ENCODE measurements at places on chromosomes 11 and 22. TPM values are rescaled to one million over a fixed set of nuclear protein-coding genes. Genes with fewer than 3 reads are reported as not detected.

- peaks cover 8% of the 10 kb centered on the region for H3K36me3 ChIP-seq
- H3K27me3 ChIP-seq, result no peaks in the 10 kb centered on the region
- H3K4me1 ChIP-seq, result peaks cover 23% of the 10 kb centered on the region
- no peak for DNase-seq
- H3K4me3 ChIP-seq, result no peak overlapping the region
Measured at GRCh38 chr11:108204929-108205499, 17.4 kb downstream of the NPAT start.

- H3K27me3 ChIP-seq, result no peaks in the 10 kb centered on the region
- no peak overlapping the region for H3K27ac ChIP-seq
- H3K36me3 ChIP-seq, result no peaks in the 10 kb centered on the region
- DNase-seq, result no peak
- no peaks in the 10 kb centered on the region for H3K4me1 ChIP-seq
Measured at GRCh38 chr11:60761436-60762190, 4.9 kb downstream of the MS4A15 start.

GRCh38 chr22:42315392-42315756 lies 44.9 kb upstream of the TCF20 start:
- H3K27ac ChIP-seq, result no peak overlapping the region
- no peaks in the 10 kb centered on the region for H3K36me3 ChIP-seq
- H3K4me1 ChIP-seq, result peaks cover 46% of the 10 kb centered on the region
- H3K27me3 ChIP-seq, result no peaks in the 10 kb centered on the region
- DNase-seq, result no peak
- no peak overlapping the region for H3K4me3 ChIP-seq

GRCh38 chr11:79236541-79236971 lies 204.3 kb downstream of the TENM4 start:
- no peak for DNase-seq
- H3K36me3 ChIP-seq, result no peaks in the 10 kb centered on the region
- no peak overlapping the region for H3K4me3 ChIP-seq
- no peaks in the 10 kb centered on the region for H3K4me1 ChIP-seq

GRCh38 chr11:17298302-17298701 lies 21.8 kb downstream of the NUCB2 start:
- H3K27me3 ChIP-seq, result no peaks in the 10 kb centered on the region
- peaks cover 8% of the 10 kb centered on the region for H3K4me1 ChIP-seq
- H3K4me3 ChIP-seq, result no peak overlapping the region
- no peak for DNase-seq

- H3K36me3 ChIP-seq, result no peaks in the 10 kb centered on the region
- DNase-seq, result no peak
- no peak overlapping the region for H3K27ac ChIP-seq
Measured at GRCh38 chr22:35891442-35891841, 137.2 kb downstream of the RBFOX2 start.

- no peak overlapping the region for H3K4me3 ChIP-seq
- H3K4me1 ChIP-seq, result no peaks in the 10 kb centered on the region
- no peaks in the 10 kb centered on the region for H3K36me3 ChIP-seq
- H3K27ac ChIP-seq, result no peak overlapping the region
- peaks cover 3% of the 10 kb centered on the region for H3K27me3 ChIP-seq
- DNase-seq, result no peak
Measured at GRCh38 chr11:109241988-109242536, 179.9 kb upstream of the C11orf87 start.

DNA sequence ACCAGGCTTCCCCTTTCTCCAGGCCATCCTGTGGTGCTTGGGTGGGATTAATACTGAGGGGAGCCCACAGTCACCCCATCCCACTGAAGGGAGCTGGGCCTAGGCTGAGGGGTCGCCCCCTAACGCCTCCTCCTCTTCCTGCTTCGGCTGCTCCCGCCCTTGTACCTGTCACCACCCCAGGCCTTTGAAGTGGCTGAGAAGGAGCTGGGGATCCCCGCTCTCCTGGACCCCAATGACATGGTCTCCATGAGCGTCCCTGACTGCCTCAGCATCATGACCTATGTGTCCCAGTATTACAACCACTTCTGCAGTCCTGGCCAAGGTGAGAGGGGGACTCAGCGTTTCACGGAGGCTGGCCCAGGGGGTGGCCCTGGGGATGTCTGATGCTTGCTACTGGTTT lies 6.1 kb downstream of the MICALL1 start:
- peak overlapping the region; percentile 3 for H3K27ac ChIP-seq
- H3K4me1 ChIP-seq, result peaks cover 5% of the 10 kb centered on the region

- DNase-seq, result peak; percentile 40
- H3K27me3 ChIP-seq, result no peaks in the 10 kb centered on the region
- no peaks in the 10 kb centered on the region for H3K36me3 ChIP-seq
Measured at GRCh38 chr22:46612904-46613605, 7.1 kb upstream of the GRAMD4 start.

DNA sequence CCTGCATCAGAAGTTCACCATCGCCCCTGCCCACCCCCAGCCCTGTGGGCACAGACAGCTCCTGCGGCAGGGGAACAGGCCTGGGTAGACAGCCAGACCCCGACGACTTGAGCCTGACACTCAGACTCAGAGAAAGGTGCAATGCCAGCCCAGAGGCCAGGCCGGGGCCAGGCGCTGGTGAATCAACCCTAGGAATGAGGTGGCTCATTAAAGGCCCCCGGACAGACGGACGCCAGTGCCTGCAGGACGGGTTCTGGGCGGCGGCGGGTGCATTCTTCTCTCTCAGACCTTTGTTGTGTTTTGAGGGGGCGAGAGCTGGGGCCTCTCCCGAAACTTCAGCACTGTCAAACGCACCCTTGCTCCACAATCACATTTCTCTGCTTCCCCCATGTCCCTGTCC lies 5.6 kb downstream of the OVOL1 start:
- peaks cover 10% of the 10 kb centered on the region for H3K4me1 ChIP-seq
- no peak for DNase-seq
- H3K27me3 ChIP-seq, result peaks cover 10% of the 10 kb centered on the region
- no peak overlapping the region for H3K4me3 ChIP-seq

DNA sequence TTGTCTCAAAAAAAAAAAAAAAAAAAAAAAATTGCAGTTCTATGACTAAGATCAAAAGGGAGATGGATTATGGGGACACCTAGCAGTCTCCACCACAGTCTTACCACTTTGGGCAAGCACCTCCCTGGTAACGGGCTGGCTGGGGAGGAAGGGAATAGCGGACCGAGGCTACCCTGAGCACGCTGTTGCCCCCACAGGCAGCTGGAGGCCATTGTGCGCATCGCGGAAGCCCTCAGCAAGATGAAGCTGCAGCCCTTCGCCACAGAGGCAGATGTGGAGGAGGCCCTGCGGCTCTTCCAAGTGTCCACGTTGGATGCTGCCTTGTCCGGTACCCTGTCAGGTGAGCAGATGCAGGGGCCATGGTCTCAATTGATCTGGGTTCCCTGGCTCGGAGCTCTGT lies 21.2 kb downstream of the MCM5 start:
- peaks cover 93% of the 10 kb centered on the region for H3K36me3 ChIP-seq
- no peaks in the 10 kb centered on the region for H3K4me1 ChIP-seq
- no peak overlapping the region for H3K27ac ChIP-seq
- H3K4me3 ChIP-seq, result no peak overlapping the region
- H3K27me3 ChIP-seq, result no peaks in the 10 kb centered on the region

- H3K4me3 ChIP-seq, result no peak overlapping the region
- H3K27me3 ChIP-seq, result no peaks in the 10 kb centered on the region
- DNase-seq, result no peak
- no peak overlapping the region for H3K27ac ChIP-seq
- H3K36me3 ChIP-seq, result no peaks in the 10 kb centered on the region
Measured at GRCh38 chr11:27702811-27703210, 2.6 kb upstream of the BDNF start.

DNA sequence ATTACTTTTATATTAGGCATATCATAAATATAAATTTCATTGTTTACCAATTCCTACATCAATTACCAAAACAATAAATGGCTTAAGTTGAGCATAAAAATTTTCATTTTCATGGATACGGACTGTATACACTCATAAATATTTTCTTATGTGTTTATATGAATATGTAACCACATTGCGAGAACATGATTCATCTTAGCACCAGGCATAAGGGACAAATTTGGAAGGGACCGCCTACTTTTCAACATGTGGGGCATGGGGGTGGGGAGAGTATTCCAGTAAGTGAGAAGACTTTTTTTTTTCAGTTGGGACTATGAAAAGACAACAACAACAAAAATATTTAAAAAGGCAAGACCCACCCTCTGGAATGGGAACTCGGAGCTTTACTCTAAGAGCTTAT lies 296.1 kb downstream of the RAB38 start:
- H3K27ac ChIP-seq, result no peak overlapping the region
- no peaks in the 10 kb centered on the region for H3K4me1 ChIP-seq
- no peak overlapping the region for H3K4me3 ChIP-seq
- no peaks in the 10 kb centered on the region for H3K27me3 ChIP-seq
- no peaks in the 10 kb centered on the region for H3K36me3 ChIP-seq

DNA sequence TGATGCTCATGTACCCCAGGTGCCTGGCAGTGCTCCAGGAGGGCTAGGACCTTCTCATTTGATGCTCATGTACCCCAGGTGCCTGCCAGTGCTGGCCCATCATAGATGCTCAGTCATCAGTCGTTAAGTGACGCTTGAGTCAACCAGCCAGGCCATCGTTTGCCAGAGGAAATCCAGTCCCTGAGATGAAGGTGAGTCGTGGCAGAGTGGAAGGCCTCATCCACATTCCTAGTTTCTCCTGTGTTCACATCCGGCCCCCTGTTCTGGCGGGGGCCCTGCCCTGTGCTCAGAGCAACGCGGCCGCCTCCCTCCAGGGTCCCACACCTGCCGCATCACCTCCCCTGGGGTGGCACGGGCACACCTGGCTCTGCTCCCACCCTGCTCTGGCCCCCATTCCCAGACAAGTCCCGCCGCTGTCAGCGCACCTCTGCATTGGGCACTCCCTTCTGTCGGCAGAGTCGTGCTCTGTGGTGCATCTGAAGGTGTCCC lies 279.9 kb downstream of the BRD1 start:
- H3K4me1 ChIP-seq, result no peaks in the 10 kb centered on the region
- no peaks in the 10 kb centered on the region for H3K27me3 ChIP-seq
- no peak for DNase-seq
- no peaks in the 10 kb centered on the region for H3K36me3 ChIP-seq
- H3K4me3 ChIP-seq, result no peak overlapping the region

DNA sequence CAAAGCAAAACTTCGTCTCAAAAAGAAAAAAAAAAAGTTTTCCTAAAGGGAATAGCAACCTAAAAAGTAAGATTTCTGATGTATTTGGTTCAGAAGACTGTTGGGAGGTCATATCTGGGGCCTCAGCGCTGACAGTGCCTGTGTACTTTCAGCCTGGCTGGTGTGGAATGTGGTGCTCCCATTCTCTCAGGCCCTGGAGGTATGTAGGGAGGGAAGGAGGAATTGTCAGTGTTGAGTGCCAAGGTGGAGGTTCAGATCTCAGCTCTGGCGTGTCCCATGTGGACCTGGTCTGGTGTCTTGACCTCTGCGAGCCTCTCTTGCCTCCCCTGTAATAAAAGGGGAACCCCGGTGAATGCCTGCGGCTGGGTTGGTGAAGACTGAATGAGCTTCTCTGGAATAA lies 22.4 kb downstream of the PRR5 start:
- no peak overlapping the region for H3K27ac ChIP-seq
- H3K4me1 ChIP-seq, result no peaks in the 10 kb centered on the region
- H3K36me3 ChIP-seq, result peaks cover 61% of the 10 kb centered on the region
- H3K4me3 ChIP-seq, result no peak overlapping the region
- no peak for DNase-seq

DNA sequence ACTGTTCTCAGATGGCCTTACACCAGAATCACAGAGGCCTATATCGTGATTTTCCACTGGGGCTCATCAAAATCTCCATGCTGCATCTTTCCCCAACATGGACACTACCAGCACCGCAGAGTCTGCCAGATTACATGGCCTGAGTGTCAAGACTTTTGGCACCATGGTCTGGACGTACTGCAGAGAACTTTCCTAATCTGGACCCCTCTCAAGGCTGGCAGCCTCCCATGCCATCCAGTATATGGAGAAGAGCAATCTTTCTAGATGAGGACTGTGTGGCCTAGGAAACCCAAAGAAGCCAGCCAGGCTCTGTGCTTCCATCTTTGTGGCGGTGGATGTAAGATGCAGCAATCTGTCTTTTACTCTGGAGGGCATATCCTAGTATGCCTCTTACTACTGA lies 139.2 kb downstream of the ADAMTS15 start:
- H3K27me3 ChIP-seq, result no peaks in the 10 kb centered on the region
- no peak overlapping the region for H3K4me3 ChIP-seq
- no peak for DNase-seq
- no peaks in the 10 kb centered on the region for H3K36me3 ChIP-seq
- no peaks in the 10 kb centered on the region for H3K4me1 ChIP-seq

GRCh38 chr11:1853376-1854131 lies 670 bp downstream of the LSP1 start:
- no peak for DNase-seq
- H3K4me1 ChIP-seq, result peaks cover 53% of the 10 kb centered on the region
- peaks cover 21% of the 10 kb centered on the region for H3K36me3 ChIP-seq
- peak overlapping the region; percentile 80 for H3K27ac ChIP-seq

GRCh38 chr22:44172370-44173108 lies 8.2 kb upstream of the PARVG start:
- DNase-seq, result no peak
- H3K27me3 ChIP-seq, result no peaks in the 10 kb centered on the region
- H3K4me3 ChIP-seq, result no peak overlapping the region
- H3K4me1 ChIP-seq, result no peaks in the 10 kb centered on the region
- no peaks in the 10 kb centered on the region for H3K36me3 ChIP-seq
- H3K27ac ChIP-seq, result no peak overlapping the region

DNA sequence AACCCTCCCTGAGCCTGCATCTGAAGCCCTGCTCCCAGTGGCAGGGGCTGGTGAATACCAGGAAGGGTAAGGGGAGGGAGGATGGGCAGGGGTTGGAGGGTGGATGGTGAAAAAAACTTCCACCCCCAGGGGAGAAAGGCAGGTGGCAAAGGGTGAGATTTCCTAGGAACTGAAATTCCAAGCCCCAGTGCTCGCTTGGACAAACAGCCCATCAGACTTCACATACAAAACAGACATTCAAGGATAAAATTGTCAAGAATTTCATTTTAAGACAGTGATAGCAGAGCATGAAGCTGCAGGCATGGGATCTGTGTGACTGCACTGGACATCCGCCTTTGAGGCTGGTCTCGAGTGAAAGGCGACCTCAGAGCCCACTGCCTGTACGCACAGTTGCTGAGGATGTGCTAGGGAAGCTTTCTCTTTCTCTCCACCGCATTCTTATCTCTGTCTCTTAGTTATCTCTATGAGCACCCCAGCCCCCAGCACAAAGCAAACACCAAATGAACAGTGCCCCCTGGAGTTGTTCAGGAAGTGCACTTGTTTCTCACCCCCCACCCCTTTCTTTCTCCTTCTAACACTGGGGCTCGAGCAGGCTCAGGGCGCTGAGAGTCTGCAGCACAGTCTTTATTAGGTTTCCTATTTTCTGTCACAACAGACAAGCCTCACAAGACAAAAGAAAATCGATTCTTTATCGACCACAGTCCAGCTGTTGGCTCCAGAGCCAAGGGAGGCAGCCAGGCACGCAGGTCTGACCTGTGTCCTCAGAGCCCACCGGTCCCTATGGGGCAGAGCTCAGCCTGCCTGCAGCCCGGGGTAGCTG lies 237.3 kb upstream of the NCAM1 start:
- no peaks in the 10 kb centered on the region for H3K4me1 ChIP-seq
- no peaks in the 10 kb centered on the region for H3K36me3 ChIP-seq
- H3K27me3 ChIP-seq, result no peaks in the 10 kb centered on the region

The CCDC15 gene
- 5.1 TPM for total RNA-seq

The YAP1 gene
- total RNA-seq, result not detected

The PGM2L1 gene
- total RNA-seq, result 9.1 TPM

The ACR gene
- not detected for total RNA-seq

The OR4A16 gene
- total RNA-seq, result not detected

The GGA1 gene
- total RNA-seq, result 102 TPM

The OR52H1 gene
- 0.48 TPM for total RNA-seq

The GPR152 gene
- total RNA-seq, result not detected

The GUCY1A2 gene
- not detected for total RNA-seq

The OR8K3 gene
- not detected for total RNA-seq

The KCTD14 gene
- total RNA-seq, result 0.19 TPM

The WT1 gene
- not detected for total RNA-seq

All from naive thymus-derived CD4-positive, alpha-beta T cell (primary cell).